ENCODE measurements at places on chromosomes 6 and 20.

DNA sequence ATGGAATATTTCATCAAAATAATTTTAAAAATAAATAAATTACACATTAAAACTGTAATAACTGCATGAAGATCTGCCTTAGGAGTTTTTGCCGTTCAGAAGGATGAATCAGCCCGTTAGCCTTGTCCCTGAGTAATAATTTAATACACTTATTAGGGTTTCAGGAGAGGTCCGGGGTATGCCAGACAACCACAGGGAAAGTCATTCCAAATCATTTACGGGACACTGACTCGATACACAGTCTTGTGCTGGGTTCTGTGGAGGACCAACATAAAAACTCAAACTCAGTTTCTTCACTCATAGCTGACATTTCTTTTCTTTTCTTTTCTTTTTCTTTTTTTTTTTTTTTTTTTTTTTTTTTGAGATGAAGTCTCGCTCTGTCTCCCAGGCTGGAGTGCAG, 735 bp upstream of the LY6G6F start:
- no peak for DNase-seq

- DNase-seq: no peak
These were observed 855.8 kb downstream of the HACE1 start for GRCh38 chr6:104003803-104004516.

DNA sequence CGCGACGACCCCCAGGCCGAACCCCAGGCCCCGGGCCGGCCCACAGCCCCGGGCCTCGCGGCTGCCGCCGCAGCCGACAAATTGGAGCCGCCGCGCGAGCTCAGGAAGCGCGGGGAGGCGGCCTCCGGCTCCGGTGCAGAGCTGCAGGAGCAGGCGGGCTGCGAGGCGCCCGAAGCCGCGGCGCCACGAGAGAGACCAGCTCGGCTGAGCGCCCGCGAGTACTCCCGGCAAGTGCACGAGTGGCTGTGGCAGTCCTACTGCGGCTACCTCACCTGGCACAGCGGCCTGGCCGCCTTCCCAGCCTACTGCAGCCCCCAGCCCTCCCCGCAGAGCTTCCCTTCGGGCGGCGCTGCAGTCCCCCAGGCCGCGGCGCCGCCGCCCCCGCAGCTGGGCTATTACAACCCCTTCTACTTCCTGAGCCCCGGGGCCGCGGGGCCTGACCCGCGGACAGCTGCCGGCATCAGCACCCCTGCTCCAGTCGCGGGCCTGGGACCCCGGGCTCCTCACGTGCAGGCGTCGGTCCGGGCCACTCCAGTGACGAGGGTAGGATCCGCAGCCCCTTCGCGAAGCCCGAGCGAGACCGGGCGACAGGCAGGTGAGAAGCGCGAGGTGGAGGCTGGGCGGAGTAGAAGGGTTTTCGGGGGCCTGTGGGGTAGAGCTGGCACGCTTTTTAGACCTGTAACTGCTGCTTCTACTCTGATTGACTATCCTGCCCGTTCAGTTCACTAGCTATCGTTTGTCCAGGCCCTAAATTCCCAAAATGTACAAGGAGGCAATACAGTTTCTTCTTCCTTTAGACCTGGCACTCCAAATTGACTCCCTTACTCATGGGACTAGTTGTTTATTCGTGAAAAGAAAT, 654 bp downstream of the FAM8A1 start:
- DNase-seq: peak; percentile 78

- peak; percentile 21 for DNase-seq
These were observed 714 bp upstream of the RTEL1 start for GRCh38 chr20:63657260-63657936.

- DNase-seq: peak; percentile 95
These were observed 60.0 kb downstream of the TRIM27 start for GRCh38 chr6:28863604-28864325.

All from posterior cingulate gyrus (tissue), 11 donors.